ENCODE measurements at places on chromosomes 5 and 9. TPM values are rescaled to one million over a fixed set of nuclear protein-coding genes. Genes with fewer than 3 reads are reported as not detected.

GRCh38 chr9:77384406-77384805, 207.1 kb downstream of the VPS13A start:
- H3K36me3 ChIP-seq = no peaks in the 10 kb centered on the region
- H3K4me1 ChIP-seq = no peaks in the 10 kb centered on the region
- no peak for DNase-seq
- no peak overlapping the region for H3K4me3 ChIP-seq
- no peak overlapping the region for H3K27ac ChIP-seq
- no peaks in the 10 kb centered on the region for H3K27me3 ChIP-seq

DNA sequence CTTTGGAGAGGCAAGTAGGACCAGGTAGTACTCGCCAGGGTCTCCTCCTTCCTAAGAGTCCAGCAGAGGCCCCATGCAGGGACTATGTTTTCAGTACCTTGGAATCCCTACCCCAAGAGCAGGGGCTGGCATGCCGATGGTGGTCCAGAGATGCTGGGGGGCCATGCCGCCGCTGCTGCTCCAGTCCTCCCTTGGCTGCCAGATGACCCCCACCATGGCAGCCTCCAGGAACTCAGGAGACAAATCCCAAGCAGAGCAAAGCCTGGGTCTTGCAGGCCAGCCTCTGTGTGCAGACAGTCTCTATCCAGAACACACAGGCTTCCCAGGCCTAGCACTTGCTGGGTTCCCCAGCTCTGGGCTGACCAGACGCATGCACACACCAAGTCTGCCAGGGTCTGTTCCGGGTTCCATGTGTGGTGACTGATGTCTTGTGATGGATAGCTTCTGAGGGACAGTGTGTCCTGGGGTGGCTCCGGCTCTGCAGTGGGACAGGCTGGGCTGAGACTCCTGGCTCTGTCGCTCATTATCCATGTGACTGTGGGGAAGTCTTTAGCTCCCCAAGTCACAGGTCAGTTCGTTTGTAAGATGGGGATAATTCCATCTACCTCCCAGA, 127.3 kb downstream of the CRB2 start:
- no peak for DNase-seq
- no peaks in the 10 kb centered on the region for H3K36me3 ChIP-seq
- no peaks in the 10 kb centered on the region for H3K4me1 ChIP-seq
- no peak overlapping the region for H3K4me3 ChIP-seq
- H3K27me3 ChIP-seq = no peaks in the 10 kb centered on the region
- no peak overlapping the region for H3K27ac ChIP-seq

DNA sequence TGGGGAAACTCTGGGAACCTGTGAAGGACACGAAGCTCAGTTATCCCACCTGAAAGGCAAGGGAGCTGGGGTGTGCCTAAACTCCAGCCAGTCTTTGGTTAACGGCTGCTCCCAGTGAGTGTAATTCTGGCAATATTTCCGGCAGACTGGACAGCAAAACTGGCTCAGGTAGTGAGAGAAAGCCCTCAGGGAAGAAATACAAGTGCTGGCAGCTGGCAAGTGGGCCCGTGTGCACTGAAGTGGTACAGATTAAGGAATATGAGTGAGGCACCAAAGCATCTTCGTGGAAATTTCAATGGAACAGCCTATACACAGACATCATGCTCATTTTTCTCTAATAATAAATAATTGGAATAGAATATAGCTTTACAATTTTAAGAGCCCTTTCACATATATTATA, 56.2 kb downstream of the ABHD17B start:
- no peaks in the 10 kb centered on the region for H3K4me1 ChIP-seq
- H3K4me3 ChIP-seq = no peak overlapping the region
- DNase-seq = no peak
- no peaks in the 10 kb centered on the region for H3K36me3 ChIP-seq
- H3K27me3 ChIP-seq = no peaks in the 10 kb centered on the region

DNA sequence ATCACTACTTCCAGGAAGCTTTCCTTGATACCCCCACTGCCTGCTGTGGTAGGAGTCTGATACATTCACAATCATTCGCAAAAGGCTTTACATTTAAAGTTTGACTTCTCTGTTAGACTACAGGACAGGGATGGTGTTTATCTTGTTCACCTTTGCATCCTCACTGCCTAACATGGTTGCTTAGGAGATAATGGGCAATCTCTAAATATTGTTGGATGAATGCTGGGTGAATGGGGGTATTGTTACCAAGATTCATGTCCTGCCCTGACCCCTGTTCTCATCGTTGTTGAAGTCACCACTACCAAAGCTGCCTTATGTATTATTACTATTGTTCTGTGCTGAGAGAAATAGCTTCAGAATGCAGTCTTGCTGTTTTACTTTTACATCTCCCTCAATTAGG, 7.7 kb upstream of the TMEFF1 start:
- no peak for DNase-seq
- H3K27me3 ChIP-seq = no peaks in the 10 kb centered on the region
- H3K27ac ChIP-seq = no peak overlapping the region
- no peaks in the 10 kb centered on the region for H3K36me3 ChIP-seq
- H3K4me3 ChIP-seq = no peak overlapping the region

GRCh38 chr9:106980551-106981101, 117.7 kb downstream of the ZNF462 start:
- H3K27ac ChIP-seq = no peak overlapping the region
- no peaks in the 10 kb centered on the region for H3K36me3 ChIP-seq
- H3K27me3 ChIP-seq = no peaks in the 10 kb centered on the region

- H3K4me3 ChIP-seq = no peak overlapping the region
- peak overlapping the region; percentile 75 for H3K27ac ChIP-seq
- no peaks in the 10 kb centered on the region for H3K36me3 ChIP-seq
Observed at GRCh38 chr5:172904643-172905345, 54.4 kb upstream of the RPL26L1 start.

DNA sequence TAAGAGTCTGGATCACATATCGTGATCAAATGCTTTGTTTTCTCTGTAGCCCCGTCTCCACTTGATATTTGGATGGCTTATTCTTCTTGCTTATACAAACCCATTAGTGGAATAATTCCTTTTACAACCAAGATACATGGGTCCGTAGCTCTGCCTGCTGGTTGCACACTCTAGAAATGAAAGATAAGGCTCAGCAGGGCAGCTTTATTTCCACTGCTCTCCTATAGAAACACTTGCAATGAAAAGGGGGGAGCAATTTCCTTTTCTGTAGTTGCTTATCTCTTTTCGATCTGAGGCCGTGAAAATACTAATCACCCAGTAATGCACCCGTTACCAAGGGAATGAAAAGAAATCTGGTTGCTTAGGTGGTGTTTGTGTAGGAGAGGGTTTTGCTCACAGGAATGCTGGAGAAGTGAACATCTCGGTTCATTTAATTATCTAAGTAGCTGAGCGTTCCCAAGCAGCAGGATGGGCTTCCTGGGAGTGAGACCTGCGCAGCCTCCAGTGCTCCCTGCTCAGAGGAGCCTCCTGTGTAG, 131.7 kb downstream of the ADAMTS16 start:
- no peaks in the 10 kb centered on the region for H3K27me3 ChIP-seq
- DNase-seq = no peak
- peaks cover 2% of the 10 kb centered on the region for H3K4me1 ChIP-seq
- no peaks in the 10 kb centered on the region for H3K36me3 ChIP-seq
- peak overlapping the region; percentile 7 for H3K4me3 ChIP-seq

GRCh38 chr9:116149844-116150243, 3.7 kb upstream of the PAPPA start:
- no peak for DNase-seq

DNA sequence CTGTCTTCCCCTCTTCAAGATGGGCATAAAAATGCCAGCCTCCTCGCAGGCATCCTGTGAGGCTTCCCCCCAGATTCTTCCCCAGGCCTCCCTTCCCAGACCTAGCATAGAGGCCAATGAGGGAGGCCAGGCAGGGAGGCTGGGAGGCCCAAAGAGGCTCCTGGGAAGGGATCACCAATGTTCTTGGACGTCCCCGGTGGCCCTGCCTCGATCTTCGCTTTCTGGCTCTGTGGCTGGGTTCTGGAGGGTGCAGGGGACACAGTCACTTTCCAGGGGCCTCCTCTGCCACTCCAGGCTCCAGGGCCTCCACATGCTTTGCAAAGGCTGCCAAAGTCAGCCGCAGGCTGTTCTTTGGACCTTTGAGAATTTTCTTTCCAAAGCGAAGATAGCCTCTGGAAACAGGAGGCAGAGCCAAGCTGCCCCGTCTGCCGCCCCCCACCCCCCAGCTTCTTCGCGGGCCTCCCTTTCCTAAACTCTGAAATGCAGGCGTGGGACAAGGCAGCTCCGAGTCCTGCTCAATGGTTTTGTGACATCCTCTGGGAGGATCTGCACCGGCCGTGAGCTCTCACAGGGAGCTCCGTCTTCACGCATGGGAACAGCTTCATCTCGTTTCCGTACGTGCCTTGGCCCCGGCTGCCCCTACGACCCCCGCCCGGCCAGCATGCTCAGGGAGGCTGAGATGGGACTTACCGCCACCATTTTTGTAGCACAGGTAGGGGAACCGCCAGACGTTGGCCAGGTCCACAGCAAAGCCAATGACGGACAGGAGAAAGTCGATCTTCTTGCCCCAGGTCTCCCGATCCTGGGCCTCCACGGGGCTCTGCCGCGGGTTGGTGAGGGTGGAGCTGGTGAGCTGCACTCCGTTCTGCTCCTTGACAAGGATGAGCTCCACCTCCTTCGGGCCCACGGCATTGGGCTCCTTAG, 2.8 kb downstream of the SLC6A3 start:
- no peak overlapping the region for H3K4me3 ChIP-seq
- H3K27me3 ChIP-seq = no peaks in the 10 kb centered on the region
- no peak for DNase-seq
- no peaks in the 10 kb centered on the region for H3K36me3 ChIP-seq
- no peaks in the 10 kb centered on the region for H3K4me1 ChIP-seq

Gene JAK2
- total RNA-seq = 19.8 TPM

Gene SPATA31A3
- not detected for total RNA-seq

Gene SEC24A
- total RNA-seq = 22.3 TPM
